Progenitor cell of endocrine pancreas (in vitro differentiated cells): ENCODE measurements at places on chromosomes 4 and X. TPM values are rescaled to one million over a fixed set of nuclear protein-coding genes. Genes with fewer than 3 reads are reported as not detected.
A peak's percentile ranks its signal among the peaks of the same experiment; 100 is the strongest.

The AKAP14 gene
- total RNA-seq: not detected in 2 replicates

The DCAF4L1 gene
- total RNA-seq: 0.17 and 0.20 TPM in 2 replicates

The IQCM gene
- total RNA-seq: not detected in 2 replicates

The ZGRF1 gene
- total RNA-seq: 19.7 and 20.0 TPM in 2 replicates

The SMIM10 gene
- total RNA-seq: 2.2 TPM in 2 replicates

The AFP gene
- 166 and 254 TPM in 2 replicates for total RNA-seq

The AMER1 gene
- 12.6 and 12.9 TPM in 2 replicates for total RNA-seq

The SLC7A11 gene
- 8.2 and 12.3 TPM in 2 replicates for total RNA-seq

The NALF2 gene
- total RNA-seq: 3.2 and 3.4 TPM in 2 replicates

The PLP1 gene
- 0.46 and 0.95 TPM in 2 replicates for total RNA-seq

The TMEM150C gene
- total RNA-seq: 7.3 and 8.6 TPM in 2 replicates

DNA sequence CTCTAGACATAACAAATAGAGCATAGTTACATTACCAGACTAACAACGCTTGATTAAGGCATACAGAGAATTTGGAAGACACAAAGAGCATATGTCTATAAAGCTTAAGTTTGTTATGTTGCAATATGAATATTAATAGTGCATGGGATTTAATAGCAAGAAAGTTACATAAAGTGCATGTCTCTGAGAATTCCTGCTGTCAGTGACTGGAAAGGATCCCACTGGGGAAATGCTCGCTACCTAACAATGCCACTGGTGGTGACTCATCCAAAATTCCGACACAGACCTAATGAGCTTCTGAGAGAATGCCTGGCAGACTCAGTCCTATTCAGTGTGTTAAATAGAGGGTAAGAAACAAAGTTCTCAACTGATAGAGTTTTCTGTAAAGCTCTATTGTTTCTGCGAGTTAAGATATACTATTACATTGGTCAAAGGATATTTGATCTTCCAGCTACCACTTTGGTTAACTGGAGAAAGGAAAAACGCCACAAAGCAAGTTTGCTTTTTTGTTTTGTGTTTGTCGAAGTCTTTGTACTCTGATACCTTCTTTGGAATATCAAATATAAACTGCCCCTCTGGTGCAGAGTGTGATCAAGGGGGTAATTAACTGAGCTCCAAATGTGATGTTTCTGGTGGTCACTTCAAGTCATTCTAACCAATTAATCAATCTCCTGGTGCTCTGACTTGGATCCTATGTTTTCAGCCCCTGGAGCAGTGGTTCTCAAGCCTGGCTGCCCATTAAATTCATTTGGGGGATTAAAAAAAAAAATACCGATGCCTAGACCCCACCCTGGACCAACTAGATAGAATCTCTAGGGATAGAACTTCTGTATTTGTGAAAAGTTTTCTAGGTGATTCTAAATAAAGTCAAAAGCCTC is 107.9 kb downstream of the PALLD start:
- no peak for DNase-seq

- DNase-seq: no peak
These were observed 37.9 kb upstream of the NKAP start for GRCh38 chrX:119981286-119982070.

- no peak for DNase-seq
These were observed 1394.2 kb upstream of the PCDH7 start for GRCh38 chr4:29326004-29326403.

- DNase-seq: peak; percentile 23
These were observed at the start of gene GPRASP2 for GRCh38 chrX:102712216-102712966. TSS of gene GPRASP2 (plus strand) at chrX:102712448. CDS start at chrX:102714870, 2,422 bp downstream.

- DNase-seq: no peak
These were observed 4.0 kb downstream of the MRFAP1L1 start for GRCh38 chr4:6705646-6706045.

GRCh38 chrX:129843209-129843458 is 552 bp downstream of the ZDHHC9 start:
- no peak for DNase-seq

- DNase-seq: no peak
These were observed 77.3 kb downstream of the SMIM20 start for GRCh38 chr4:25991340-25991739.

DNA sequence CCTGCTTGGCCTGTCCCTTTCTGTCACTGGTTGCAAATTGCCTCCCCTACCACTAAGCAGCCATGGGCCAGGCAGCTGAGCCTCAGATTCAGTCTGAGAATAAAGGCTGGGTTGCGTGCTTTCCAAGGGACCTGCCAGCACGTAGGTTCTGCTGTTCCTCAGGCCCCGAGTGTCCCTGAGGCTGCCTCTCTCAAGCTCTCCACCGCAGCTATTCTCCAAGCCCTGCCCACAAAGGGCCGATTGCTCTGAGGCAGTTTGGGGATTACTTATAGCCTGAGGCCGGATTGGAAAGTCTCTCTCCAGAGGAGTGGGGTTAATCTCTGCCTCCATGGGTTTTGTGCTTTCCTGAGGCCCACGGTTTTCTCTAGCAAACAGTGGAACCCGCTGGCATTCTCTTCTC is 590.7 kb downstream of the BCOR start:
- DNase-seq: no peak

GRCh38 chr4:142512161-142512560 is 333.9 kb downstream of the INPP4B start:
- DNase-seq: no peak

GRCh38 chr4:174255786-174256185 is 27.7 kb downstream of the FBXO8 start:
- DNase-seq: no peak

GRCh38 chr4:102598086-102598761 is 97.1 kb downstream of the NFKB1 start:
- no peak for DNase-seq

GRCh38 chr4:148007314-148007760 is 275.4 kb downstream of the ARHGAP10 start:
- DNase-seq: no peak

- no peak for DNase-seq
These were observed 355.5 kb downstream of the FBXW7 start for GRCh38 chr4:152180369-152180768.

DNA sequence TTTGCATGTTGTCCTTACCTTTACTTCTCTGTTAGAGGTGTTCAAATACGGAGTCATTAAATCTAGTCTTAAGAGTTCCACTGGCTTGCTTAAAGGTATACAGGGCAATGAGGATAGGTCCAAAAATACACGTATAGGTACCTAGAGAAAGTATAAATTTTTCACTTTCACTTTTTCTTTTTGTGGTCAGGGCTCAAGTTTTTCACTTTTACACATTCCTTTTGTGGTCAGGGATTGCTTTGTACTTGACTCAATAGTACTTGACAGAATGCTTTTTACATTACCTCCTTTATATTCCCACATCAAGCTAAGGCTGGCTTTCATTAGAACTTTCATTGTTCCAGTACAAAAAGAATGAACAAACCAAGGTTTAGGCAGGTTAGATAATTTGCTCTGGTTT is 21.7 kb downstream of the TMEM184C start:
- no peak for DNase-seq

GRCh38 chr4:45102716-45103115 is 376.4 kb upstream of the GNPDA2 start:
- no peak for DNase-seq

DNA sequence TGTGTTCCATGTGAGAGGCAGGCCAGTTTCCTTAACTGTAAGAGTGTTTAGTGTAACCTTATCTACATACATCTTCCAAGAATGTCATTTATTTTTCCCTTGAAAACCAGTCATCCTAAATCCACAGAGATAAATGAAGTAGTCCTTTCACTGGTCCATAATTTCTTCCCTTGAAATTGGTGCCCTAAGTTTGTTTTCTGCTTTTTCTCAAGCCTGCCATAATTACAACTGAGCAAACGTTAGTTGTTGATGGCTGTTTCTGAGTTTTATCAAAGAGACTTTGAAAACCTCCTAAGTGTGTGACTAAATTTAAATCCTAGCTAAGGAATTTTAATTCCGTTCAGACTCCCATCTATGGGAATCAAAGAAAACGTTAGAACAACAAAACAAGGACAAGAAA is 3.6 kb upstream of the TDO2 start:
- DNase-seq: no peak

- no peak for DNase-seq
These were observed 28.3 kb upstream of the SERTM2 start for GRCh38 chrX:111483135-111483534.

GRCh38 chrX:123184219-123184865 is at the start of gene GRIA3:
TSS of gene GRIA3 (plus strand) at chrX:123184278. CDS start at chrX:123184536, 258 bp downstream.
- DNase-seq: no peak

DNA sequence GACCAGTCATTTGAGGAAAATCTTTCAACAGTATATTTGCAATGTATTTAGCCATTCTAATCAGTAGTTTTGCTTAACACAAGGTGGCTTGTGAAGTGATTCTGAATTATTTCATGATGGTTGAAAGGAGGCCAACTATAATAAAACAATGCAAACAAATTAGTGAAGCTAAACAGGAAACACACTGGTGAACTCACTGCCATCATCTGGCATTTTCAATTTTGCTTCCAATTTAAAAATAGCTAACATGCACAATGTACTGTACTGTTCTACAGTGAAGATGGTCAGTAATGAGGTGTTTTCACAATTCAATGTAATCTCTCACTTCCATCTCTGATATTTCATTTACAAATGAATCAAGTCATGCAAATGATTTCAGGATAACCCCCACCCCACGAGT is 31.1 kb downstream of the PGRMC2 start:
- no peak for DNase-seq

- DNase-seq: no peak
These were observed 1564.8 kb downstream of the RPA4 start for GRCh38 chrX:98448524-98448923.

- no peak for DNase-seq
These were observed 111.8 kb upstream of the HUWE1 start for GRCh38 chrX:53798281-53798680.

- DNase-seq: no peak
These were observed 53.8 kb downstream of the VSIG4 start for GRCh38 chrX:65985922-65986588.

DNA sequence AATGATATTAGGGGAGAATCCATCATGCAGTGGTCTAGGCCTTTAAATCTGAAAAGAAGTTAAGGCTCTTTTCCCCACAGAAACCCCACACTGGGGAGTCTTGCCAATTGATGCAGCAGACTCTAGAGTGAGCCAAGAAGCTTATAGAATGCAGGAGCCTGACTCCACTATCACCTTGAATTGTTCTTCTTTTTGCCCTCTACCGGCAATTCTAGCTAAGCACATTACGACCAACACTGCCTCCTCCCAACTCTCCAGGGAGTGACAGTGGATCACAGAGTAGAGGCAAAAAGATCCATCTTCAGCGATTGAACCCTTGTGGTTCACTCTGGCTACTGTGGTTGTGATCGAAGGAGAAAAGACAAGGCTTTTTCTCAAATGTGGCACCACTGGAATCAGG is 331.5 kb downstream of the NKX6-1 start:
- DNase-seq: no peak

- no peak for DNase-seq
These were observed 10.3 kb downstream of the NOCT start for GRCh38 chr4:139025841-139026240.

GRCh38 chr4:12993923-12994322 is 490.2 kb downstream of the RAB28 start:
- no peak for DNase-seq

- DNase-seq: no peak
These were observed 154.5 kb downstream of the PALLD start for GRCh38 chr4:168651374-168651773.

DNA sequence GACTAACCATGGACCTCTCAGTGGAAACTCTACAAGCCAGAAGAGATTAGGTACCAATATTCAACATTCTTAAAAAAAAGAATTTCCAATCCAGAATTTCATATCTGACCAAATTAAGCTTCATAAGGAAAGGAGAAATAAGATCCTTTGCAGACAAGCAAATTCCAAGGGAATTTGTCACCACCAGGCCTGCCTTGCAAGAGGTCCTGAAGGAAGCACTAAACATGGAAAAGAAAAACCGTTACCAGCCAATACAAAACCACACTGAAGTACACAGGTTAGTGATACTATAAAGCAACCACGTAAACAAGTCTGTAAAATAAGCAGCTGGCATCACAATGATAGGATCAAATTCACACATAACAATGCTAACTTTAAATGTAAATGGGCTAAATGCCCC is 156.6 kb downstream of the FAM13A start:
- DNase-seq: no peak
